ENCODE measurements at places on chromosomes 5 and 9. TPM values are rescaled to one million over a fixed set of nuclear protein-coding genes. Genes with fewer than 3 reads are reported as not detected.
A peak's percentile ranks its signal among the peaks of the same experiment; 100 is the strongest.

P4HA2 gene
- total RNA-seq: 191 TPM

- DNase-seq: no peak
Measured at GRCh38 chr5:160657068-160657507, 194.9 kb downstream of the ATP10B start.

DNA sequence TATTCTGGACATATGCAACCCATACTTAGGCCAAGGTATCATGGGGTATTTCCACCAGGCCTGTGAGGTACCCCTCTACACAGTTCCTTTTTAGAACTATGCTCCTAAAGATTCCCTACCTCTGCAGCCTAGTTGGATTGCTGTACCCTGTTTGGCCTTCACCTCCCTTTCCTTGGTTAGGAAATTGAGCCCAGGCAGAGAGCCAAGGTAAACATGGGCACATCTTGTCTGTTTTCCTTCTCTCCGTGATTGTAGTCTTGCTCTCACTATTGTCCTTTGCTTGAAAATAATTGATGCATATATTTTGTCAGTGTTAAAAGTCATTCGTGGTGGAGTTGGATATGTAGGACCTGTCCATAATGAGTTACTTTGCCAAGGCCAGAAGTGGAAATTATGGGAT is 26.7 kb downstream of the BDP1 start:
- peak; percentile 43 for DNase-seq

DNA sequence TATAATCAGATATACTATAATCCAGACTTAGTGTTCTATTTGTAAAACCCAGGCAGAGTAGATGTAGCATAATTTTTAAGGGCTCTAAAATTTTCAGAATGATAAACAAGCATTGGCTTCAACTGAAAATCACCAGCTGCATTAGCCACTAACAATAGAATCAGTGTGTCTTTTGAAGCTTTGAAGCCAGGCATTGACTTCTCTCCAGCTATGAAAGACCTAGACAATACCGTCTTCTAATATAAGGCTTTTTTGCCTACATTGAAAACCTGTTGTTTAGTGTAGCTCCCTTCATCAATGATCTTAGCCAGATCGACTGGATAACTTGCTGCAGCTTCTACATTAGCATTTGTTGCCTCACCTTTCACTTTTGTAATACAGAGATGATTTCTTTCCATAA is 1877.3 kb upstream of the ACO1 start:
- DNase-seq: no peak

GRCh38 chr9:117354244-117354847 is 60.5 kb downstream of the ASTN2 start:
- DNase-seq: no peak

DNA sequence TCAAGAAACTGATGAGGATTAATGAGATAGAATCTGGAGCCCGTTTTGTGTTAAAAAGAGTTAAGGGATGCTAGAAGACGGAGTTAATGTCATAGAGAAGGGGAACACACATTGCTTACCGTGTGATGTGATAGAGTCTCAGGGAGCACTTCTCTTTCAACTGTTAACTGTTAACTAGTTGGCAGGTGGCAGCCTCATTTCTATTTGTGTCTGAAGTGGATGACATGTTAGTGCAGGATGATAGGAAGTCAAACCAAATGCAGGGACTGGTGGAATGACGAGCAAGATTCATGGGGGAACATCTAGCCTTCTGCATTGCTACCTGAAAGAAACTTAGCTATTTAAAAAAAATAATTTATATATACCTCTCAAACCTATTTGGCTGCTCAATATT is 222.7 kb downstream of the MAST4 start:
- no peak for DNase-seq

- DNase-seq: no peak
Measured at GRCh38 chr5:115500225-115500624, 44.4 kb downstream of the FEM1C start.

- no peak for DNase-seq
Measured at GRCh38 chr5:116075191-116075831, 9.5 kb upstream of the COMMD10 start.

- no peak for DNase-seq
Measured at GRCh38 chr5:12313602-12314001, 409.4 kb upstream of the CTNND2 start.

DNA sequence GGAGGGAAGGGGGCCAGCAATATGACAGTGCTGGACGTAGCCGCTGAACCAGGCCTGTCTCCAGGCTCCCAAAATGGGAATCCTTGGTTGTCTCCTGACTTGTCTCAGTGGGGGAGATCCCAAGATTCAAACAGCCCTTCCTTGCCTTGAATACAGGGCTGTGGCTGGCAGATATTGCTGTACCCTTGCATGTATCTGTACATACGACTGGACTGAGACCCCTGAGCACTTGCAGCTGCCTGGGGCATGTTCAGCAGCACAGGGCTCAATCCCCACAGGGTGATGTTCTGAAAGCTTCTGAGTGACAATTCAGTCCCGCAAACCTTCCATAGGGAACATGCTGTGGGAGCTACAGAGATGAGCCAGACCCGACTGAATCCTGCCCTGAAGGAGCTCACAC is 13.3 kb downstream of the OR13J1 start:
- no peak for DNase-seq

All from fibroblast of villous mesenchyme (primary cell).